ENCODE measurements at places on chromosomes 5 and 9.

DNA sequence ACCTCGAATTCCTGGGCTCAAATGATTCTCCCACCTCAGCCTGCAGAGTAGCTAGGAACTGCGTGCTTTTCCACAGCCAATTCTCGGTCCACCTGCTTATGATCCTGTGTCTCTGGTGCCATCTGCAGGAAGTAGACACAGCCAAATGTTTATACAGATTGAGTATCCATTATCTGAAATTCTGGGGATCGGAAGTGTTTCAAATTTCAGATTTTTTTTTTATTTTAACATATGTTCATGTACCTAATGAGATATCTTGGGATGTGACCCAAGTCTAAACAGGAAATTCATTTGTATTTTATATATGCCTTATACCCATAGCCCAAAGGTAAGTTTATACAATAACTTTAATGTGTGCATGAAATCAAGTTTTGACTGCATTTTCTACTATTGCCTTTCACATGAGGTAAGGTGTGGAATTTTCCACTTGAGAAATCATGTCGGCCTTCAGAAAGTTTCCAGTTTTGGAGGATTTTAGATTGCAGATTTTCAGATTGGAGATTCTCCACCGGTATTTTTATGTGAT lies 89.5 kb downstream of the ESM1 start:
- DNase-seq, result peak; percentile 62

- DNase-seq, result no peak
Observed at GRCh38 chr5:100860407-100860806, 42.7 kb downstream of the ST8SIA4 start.

DNA sequence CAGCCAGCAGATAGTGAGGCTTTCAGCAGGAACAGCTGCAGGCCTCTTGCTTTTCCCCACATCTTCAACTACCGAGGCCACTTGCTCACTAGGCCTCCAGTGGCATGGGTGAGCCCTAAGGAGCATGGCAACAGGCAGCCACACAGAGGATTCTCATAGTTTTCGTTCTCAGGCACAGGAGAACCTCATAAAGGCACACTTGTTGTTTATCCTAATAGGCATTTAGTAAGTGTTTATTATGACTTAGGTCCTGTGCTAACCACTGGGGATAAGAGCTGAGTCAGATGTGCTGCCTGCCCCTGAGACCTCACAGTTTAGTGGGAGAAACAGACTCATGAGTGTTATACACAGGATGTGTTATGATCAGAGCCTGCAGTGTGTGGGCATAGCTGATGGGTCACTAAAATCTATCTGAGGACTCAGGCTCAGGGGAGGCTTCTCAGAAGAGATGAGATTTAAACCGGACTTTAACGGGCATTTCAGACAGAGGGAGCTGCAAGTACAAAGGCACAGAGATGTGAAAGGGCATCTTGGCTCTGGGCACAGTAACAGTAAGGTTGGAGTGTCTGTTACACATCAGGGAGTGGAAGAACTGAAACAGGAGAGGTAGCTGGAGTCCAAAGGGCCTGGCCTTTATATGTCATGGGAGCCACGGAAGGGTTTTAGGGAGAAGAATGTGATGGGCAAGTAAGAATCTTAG lies 21.0 kb upstream of the HEMGN start:
- DNase-seq, result no peak

- DNase-seq, result no peak
Observed at GRCh38 chr5:71695071-71695470, 24.0 kb upstream of the CARTPT start.

- no peak for DNase-seq
Observed at GRCh38 chr9:101274971-101275768, 109.6 kb downstream of the BAAT start.

DNA sequence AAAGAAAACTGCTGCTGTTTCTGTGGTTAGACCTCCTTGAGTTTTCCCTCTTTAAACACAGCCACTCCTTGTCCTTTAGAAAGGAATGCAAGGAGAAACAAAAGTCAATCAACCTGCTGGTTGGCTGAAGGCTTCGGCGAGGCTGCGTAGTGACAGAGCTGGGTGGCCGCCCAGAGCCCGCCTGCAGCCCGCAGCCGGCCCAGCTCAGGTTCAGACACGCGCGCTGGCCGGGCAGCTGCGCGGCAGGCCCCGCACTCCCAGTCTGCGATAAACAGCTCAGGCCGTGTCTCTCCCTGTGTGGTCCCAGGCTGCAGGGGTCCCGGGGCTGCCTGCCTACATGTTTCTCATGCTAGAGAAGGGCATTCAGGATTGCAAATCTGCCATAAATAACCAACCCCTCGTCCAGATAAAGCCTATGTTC lies 115.4 kb downstream of the HSD17B3 start:
- peak; percentile 26 for DNase-seq

- no peak for DNase-seq
Observed at GRCh38 chr5:102289251-102289899, 6.7 kb downstream of the SLCO4C1 start.

All from fibroblast of skin of scalp (primary cell).